Neural progenitor cell (in vitro differentiated cells): ENCODE measurements at places on chromosomes 3 and 15.
A peak's percentile ranks its signal among the peaks of the same experiment; 100 is the strongest.

DNA sequence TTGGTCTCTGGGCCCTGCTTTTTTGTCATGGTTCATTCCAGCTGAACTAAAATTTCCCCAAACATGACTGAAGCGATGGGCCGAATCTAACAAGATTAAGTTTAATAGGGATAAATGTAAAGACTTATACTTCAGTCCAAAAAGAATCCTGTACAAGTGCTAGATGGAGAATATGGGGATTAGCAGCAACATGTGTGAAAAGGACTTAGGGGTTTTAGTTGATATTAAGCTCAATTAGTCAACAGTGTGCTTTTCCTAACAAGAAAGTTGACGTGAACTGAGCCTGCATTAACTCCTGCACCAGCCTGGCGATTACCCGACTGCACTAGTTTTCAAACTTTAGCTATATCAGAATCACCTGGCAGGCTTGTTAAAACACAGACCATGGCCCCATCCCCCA is 61.0 kb upstream of the BBX start:
- DNase-seq: no peak

- DNase-seq: no peak
Observed at GRCh38 chr15:78362716-78363380, 22.7 kb downstream of the CRABP1 start.

GRCh38 chr3:158710601-158711000 is 21.7 kb downstream of the RARRES1 start:
- no peak for DNase-seq

GRCh38 chr3:52986938-52987337 is 58.9 kb downstream of the SFMBT1 start:
- DNase-seq: peak; percentile 14

- no peak for DNase-seq
Observed at GRCh38 chr15:62770111-62770660, 272.4 kb upstream of the TPM1 start.

DNA sequence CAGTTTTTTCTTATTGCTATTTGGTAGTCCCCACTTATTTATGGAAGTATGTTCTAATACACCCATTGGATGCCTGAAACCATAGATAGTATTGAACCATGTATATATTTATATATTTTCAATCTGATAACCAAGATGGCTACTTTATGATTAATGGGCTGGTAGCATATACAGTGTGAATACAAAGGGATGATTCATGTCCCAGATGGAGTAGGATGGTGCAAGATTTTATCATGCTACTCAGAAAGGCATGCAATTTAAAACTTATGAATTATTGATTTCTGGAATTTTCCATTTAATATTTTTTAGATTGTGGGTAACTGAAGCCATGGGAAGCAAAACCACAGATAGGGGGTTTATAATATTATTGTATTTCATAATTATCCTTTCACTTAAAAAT is 35.2 kb downstream of the AP4E1 start:
- no peak for DNase-seq

- no peak for DNase-seq
Observed at GRCh38 chr3:150377601-150378300, 30.3 kb upstream of the TSC22D2 start.
